ENCODE measurements at places on chromosomes 5 and 9.

DNA sequence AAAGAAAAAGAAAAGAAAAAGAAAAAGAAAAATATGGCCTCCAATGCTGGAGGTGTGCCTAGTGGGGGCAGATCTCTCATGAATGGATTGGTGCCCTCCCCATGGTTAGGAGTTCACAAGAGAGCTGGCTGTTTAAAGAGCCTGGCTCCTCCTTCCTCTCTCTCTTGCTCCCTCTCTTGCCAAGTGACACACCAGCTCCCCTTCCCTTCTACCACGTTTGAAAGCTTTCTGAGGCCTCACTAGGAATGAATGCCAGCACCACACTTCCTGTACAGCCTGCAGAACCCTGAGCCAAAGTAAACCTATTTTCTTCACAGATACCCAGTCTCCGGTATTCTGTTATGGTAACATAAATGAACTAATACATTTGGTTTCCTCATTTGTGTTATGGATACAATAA lies 14.4 kb upstream of the GALNT10 start:
- H3K36me3 ChIP-seq: no peaks in the 10 kb centered on the region
- H3K27me3 ChIP-seq: no peaks in the 10 kb centered on the region
- H3K4me3 ChIP-seq: no peak overlapping the region
- no peak for DNase-seq
- no peaks in the 10 kb centered on the region for H3K4me1 ChIP-seq

GRCh38 chr5:153168241-153168640 lies 322.2 kb upstream of the GRIA1 start:
- no peaks in the 10 kb centered on the region for H3K36me3 ChIP-seq
- no peak for DNase-seq
- no peaks in the 10 kb centered on the region for H3K27me3 ChIP-seq
- H3K27ac ChIP-seq: no peak overlapping the region
- no peak overlapping the region for H3K4me3 ChIP-seq

GRCh38 chr5:135740475-135740874 lies 94.0 kb upstream of the SLC25A48 start:
- peak overlapping the region; percentile 36 for H3K27ac ChIP-seq
- H3K36me3 ChIP-seq: no peaks in the 10 kb centered on the region
- H3K4me3 ChIP-seq: no peak overlapping the region
- peaks cover 14% of the 10 kb centered on the region for H3K4me1 ChIP-seq
- no peaks in the 10 kb centered on the region for H3K27me3 ChIP-seq
- DNase-seq: peak; percentile 73

GRCh38 chr5:59587489-59588337 lies 305.8 kb downstream of the PDE4D start:
- no peak overlapping the region for H3K27ac ChIP-seq
- H3K27me3 ChIP-seq: no peaks in the 10 kb centered on the region
- no peak for DNase-seq
- H3K4me3 ChIP-seq: no peak overlapping the region

- no peak overlapping the region for H3K27ac ChIP-seq
- DNase-seq: no peak
- H3K27me3 ChIP-seq: no peaks in the 10 kb centered on the region
- H3K4me3 ChIP-seq: no peak overlapping the region
These were observed 6.5 kb downstream of the TLE1 start for GRCh38 chr9:81682797-81683196.

DNA sequence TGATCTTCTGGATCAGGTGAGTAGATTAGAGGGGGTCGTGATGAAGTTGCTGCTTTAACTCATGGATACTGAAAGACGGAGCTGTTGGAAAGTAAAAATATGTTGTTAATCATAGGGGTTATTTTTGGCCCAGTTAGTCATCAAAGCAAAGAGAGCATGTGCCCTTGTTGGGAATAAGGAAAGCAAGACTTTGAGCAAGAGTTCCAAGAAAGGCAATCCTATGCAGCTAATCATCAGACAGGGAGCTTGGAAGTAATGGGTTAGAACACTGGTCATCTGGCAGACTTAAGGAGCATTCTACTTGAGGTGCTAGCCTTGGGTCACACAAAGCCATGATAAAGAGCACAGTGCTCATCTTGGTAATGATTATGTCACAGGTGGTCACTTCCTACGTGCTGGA lies 18.3 kb downstream of the ASPN start:
- H3K4me3 ChIP-seq: no peak overlapping the region
- DNase-seq: no peak
- H3K27ac ChIP-seq: no peak overlapping the region

GRCh38 chr9:107949061-107949460 lies 459.5 kb upstream of the KLF4 start:
- no peaks in the 10 kb centered on the region for H3K27me3 ChIP-seq
- H3K27ac ChIP-seq: no peak overlapping the region
- no peak for DNase-seq
- H3K4me3 ChIP-seq: no peak overlapping the region

DNA sequence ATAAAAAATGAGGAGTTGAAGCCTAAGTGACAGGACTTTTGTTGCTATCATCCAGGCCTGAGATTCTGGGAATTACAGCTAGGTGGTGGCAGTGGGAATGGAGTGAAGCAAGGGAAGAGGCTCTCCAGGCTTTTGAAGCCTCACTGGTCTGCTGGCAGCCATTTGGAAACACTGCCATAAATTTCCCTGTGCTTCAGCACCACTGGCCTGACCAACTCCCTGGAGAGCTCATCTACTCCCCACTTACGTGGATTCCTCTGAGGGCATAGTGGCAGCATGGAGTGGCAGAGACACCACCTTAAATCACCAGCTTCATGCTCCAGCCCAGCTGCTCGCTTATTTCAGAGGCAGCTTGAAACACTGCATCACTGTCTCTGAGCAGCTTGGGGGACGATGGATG lies 518.2 kb downstream of the TLR4 start:
- H3K36me3 ChIP-seq: no peaks in the 10 kb centered on the region
- H3K4me3 ChIP-seq: no peak overlapping the region
- DNase-seq: no peak
- no peaks in the 10 kb centered on the region for H3K4me1 ChIP-seq
- H3K27me3 ChIP-seq: no peaks in the 10 kb centered on the region

GRCh38 chr5:146400201-146400600 lies 46.9 kb upstream of the TCERG1 start:
- H3K27ac ChIP-seq: no peak overlapping the region
- no peaks in the 10 kb centered on the region for H3K27me3 ChIP-seq
- H3K4me3 ChIP-seq: no peak overlapping the region
- no peak for DNase-seq

DNA sequence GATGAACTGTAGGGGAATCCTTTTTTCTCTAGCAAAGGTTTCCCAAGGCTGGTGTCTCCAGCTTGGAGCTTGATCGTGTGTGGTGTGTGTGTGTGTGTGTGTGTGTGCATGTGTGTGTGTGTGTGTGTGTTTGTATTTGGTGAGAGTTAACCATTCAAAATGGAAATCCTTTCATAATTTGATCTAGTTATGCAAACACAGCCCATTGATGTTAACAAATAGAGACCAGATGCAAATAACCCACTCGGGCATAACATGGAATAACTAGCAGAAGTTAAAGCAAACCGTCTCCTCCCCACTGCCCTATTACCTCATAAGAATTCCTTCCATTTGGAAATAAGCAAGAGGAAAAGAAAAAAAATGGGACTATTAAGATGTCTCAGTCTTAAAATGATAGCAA lies 24.9 kb upstream of the ZSWIM6 start:
- H3K27ac ChIP-seq: peak overlapping the region; percentile 73
- no peaks in the 10 kb centered on the region for H3K36me3 ChIP-seq
- no peaks in the 10 kb centered on the region for H3K27me3 ChIP-seq
- peaks cover 23% of the 10 kb centered on the region for H3K4me1 ChIP-seq
- DNase-seq: no peak
- peak overlapping the region; percentile 65 for H3K4me3 ChIP-seq

- H3K27ac ChIP-seq: no peak overlapping the region
- no peak for DNase-seq
- H3K36me3 ChIP-seq: no peaks in the 10 kb centered on the region
- H3K4me3 ChIP-seq: no peak overlapping the region
- H3K4me1 ChIP-seq: no peaks in the 10 kb centered on the region
- H3K27me3 ChIP-seq: no peaks in the 10 kb centered on the region
These were observed 401.1 kb upstream of the RGMB start for GRCh38 chr5:98372351-98372750.

GRCh38 chr5:123119334-123119986 lies 30.4 kb downstream of the PRDM6 start:
- H3K4me3 ChIP-seq: no peak overlapping the region
- DNase-seq: no peak
- H3K36me3 ChIP-seq: no peaks in the 10 kb centered on the region

DNA sequence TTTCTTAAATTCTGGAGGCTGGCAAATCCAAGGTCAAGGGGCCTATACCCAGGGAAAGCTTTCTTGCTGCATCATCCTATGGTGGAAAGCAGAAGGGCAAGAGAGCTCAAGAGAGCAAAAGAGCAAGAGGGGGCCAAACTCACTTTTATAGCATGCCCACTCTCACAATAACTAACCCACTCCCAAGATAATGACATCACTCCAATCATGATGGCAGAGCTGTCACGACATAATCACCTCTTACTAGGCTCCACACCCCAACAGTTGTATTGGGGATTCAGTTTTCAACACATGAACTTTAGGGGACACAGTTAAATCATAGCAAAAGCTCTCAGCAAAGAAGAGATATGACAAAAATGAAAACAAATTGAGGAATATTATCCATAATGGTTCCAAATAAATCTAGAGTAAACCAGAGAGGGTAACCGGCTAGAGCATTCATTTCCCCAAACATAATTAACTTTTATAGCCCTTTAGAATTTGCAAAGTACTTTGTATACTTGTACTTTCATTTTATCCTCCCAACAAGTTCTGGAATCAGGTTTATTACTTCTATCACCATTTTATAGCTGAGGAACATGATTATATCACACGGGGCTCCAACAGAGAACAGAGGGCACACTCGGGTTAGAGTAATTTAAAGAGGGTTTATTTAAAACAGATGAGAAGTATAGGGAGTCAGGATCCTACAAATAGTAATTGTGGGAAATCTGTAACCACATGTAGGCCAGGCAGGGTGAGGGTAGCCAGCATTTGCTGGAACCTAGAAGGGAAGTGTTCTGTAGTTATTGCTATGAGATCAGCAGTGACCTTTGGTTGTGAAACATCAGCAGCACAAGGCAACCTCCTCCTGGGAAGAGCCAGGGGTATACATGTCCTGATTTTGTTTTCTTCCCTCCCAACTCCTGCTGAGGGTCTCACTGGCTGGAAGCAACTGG lies 7.2 kb upstream of the TARS1 start:
- H3K27me3 ChIP-seq: no peaks in the 10 kb centered on the region
- 0 out of 2 replicates have a peak, but pooled peaks cover 3% of the 10 kb centered on the region for H3K4me1 ChIP-seq
- no peak overlapping the region for H3K27ac ChIP-seq
- no peak overlapping the region for H3K4me3 ChIP-seq
- no peak for DNase-seq
- H3K36me3 ChIP-seq: no peaks in the 10 kb centered on the region

GRCh38 chr9:127389381-127390247 lies 7.4 kb upstream of the SLC2A8 start:
- no peak for DNase-seq
- H3K4me3 ChIP-seq: no peak overlapping the region

- H3K4me1 ChIP-seq: no peaks in the 10 kb centered on the region
- DNase-seq: no peak
- no peak overlapping the region for H3K4me3 ChIP-seq
- H3K27ac ChIP-seq: no peak overlapping the region
- H3K36me3 ChIP-seq: no peaks in the 10 kb centered on the region
- H3K27me3 ChIP-seq: no peaks in the 10 kb centered on the region
These were observed 48.8 kb upstream of the CD180 start for GRCh38 chr5:67245259-67245846.

DNA sequence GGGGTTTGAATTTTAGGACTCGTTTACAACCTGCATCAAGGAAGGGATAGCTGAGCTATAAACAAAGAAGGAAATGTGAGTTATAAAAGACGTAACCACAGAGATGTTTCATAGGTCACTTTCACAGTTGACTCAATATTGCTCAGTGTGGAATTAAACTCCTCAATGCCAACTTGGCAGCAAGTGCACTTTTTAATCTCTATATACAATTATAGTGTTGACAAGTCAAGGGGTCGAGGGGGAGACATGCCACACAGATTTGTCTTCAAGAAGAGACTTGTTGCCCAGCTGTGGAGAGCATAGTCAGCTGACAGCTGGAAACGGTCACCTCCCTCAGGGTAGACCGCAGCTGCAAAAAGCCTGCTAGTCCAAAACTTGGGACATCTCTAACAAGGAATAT lies 163.4 kb upstream of the DMAC1 start:
- DNase-seq: no peak
- no peak overlapping the region for H3K4me3 ChIP-seq
- no peaks in the 10 kb centered on the region for H3K4me1 ChIP-seq
- no peaks in the 10 kb centered on the region for H3K36me3 ChIP-seq
- H3K27ac ChIP-seq: no peak overlapping the region
- no peaks in the 10 kb centered on the region for H3K27me3 ChIP-seq
